ENCODE measurements at places on chromosomes 6 and 20.

- no peak for DNase-seq
These were observed 18.8 kb downstream of the SCAF8 start for GRCh38 chr6:154752022-154752421.

GRCh38 chr20:62291251-62292066, 11.3 kb upstream of the ADRM1 start:
- DNase-seq, result no peak

GRCh38 chr6:1135726-1136414, 176.0 kb upstream of the FOXQ1 start:
- no peak for DNase-seq

- DNase-seq, result no peak
These were observed 228.9 kb downstream of the HIVEP2 start for GRCh38 chr6:142716097-142716496.

DNA sequence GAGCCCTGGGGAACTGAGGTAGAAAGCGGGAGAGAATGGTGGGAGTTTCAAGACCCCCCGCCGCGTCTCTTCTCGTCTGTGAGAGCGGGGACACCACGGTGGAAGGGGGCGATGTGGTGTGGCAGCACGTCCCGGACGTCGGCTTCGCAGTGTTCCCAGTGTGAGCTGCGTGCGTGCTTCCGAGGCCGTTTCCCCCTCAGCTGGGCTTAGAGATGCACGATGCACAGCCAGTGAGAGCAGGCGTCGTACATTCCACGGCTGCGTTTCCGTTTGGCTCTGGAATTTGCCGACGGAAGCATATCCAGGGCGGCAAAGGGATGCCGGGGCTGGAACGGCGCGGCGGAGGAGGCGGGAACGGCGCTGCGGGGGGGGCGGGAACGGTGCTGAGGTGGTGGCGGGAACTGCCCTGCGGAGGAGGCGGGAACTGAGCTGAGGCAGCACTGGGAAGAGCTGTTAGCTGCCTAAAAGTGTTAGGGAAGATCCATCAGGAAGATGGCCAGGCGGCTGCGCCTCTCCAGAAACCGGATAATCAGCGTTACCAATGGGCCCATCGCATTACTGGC, 37.7 kb downstream of the KIF25 start:
- DNase-seq, result peak; percentile 71

DNA sequence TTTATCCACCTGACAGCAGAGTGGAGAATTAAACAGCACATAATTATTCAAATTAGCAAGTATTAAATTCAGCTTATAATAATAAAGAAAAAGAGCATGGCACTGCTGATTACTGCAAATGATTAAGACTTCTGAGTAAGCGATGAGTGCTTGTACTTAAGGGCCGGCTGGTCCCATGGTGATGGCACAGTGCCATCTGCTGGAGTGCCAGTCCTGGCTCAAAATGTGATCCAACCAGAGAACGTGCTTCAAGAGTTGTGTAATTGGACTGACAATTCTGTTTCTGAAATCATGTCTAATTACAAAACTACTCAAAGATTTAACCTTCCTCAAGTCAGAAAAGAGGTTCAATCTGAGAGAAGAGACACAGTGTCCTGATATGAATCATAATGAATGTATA, 181.6 kb upstream of the RGS17 start:
- DNase-seq, result peak; percentile 62

- DNase-seq, result no peak
These were observed 31.2 kb downstream of the RREB1 start for GRCh38 chr6:7138921-7139358.

DNA sequence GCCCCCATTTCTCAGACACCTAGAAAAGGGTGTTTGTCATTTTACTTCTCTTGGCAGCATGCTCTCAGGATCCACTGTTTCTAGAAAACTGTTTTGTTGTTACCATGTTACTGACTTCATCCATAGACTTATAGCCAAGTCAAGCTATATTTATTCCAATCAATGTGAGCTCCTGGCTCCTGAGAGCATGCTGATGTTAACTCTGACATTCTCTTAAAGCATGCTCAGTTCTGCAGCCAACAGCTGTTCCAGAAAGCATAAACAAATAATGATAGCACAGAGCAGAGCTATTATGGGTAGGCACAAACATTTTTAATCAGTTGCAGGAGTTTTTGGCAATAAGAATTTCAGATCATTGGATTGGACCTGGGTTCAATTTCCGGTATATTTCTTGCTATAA, 92.4 kb upstream of the CEP85L start:
- no peak for DNase-seq

GRCh38 chr6:85273870-85274269, 176.0 kb upstream of the NT5E start:
- no peak for DNase-seq

- no peak for DNase-seq
These were observed 94.5 kb downstream of the MAP3K7 start for GRCh38 chr6:90492369-90492768.

GRCh38 chr6:53692172-53692571, 26.6 kb upstream of the KLHL31 start:
- DNase-seq, result no peak

GRCh38 chr6:162941128-162941527, 213.4 kb downstream of the PACRG start:
- no peak for DNase-seq

- DNase-seq, result no peak
These were observed 860.8 kb upstream of the MAP3K7 start for GRCh38 chr6:91447530-91448254.

- DNase-seq, result no peak
These were observed 39.7 kb upstream of the COL10A1 start for GRCh38 chr6:116165596-116165995.

DNA sequence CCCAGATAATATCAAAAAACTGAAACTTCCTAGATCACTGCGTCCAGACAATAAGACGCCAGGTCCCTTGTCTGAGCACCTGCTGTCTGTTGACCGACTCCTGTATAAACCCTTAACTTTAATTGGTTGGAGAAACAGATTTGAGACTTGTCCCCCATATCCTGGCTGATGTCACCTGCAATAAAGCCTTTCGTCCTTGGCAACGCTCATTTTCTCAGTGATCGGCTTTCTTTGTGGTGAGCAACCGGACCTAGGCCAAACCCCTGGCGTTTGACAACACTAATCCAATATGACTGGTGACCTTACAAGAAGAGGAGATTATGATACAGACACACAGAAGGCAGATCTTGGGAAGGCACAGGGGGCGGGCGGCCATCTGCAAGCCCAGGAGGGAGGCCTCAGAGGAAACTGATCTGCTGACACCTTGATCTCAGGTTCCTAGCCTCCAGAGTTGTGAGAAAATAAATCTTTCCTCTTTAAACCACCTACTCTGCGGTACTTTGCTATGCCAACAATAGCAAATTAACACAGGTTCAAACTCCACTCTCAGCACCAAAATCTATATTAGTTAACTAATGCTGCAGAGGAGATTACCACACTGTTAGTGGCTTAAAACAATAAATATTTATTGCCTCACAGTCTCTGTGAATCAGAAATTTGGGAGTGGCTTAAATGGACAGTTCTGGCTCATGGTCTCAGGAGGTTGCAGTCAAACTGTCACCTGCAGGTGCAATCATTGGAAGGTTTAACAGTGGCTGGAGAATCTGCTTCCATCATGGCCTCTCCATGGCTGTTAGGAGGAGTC, 178.7 kb downstream of the OTOR start:
- no peak for DNase-seq

DNA sequence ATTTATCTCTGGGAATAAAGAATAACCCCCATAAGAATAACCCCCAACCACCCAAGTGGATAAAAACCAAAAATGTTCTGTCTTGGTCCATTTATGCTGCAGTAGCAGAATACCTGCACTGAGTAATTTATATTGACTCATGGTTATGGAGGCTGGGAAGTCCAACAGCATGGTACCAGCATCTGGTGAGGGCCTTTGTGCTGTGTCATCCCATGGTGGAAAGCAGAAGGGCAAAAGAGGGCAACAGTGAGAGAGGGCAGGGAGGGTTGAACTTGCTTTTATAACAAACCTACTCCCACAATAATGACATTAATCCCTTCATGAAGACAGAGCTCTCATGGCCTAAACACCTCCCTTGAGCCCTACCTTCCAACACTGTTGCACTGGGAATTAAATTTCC, 133.7 kb downstream of the ERMARD start:
- DNase-seq, result no peak

DNA sequence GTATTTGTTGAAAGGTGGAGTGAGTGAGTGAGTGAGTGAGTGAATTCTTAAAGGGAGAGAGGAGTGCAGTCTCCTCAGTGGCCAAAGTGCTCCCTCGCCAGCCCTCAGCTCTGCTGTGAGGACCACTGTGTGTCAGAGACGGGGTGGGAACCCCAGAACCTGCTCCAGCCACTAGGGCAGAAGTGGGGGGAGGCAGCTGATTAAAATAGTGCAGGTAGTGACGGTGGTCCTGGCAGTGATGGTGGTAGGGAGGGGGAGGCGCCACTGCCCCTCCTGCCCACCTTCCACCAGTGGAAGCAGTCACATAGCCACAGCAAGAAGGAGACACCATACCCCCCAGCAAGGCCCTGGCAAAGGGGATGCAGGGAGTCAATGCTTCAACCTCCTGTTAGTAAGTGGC, 133.5 kb downstream of the PHACTR3 start:
- no peak for DNase-seq

DNA sequence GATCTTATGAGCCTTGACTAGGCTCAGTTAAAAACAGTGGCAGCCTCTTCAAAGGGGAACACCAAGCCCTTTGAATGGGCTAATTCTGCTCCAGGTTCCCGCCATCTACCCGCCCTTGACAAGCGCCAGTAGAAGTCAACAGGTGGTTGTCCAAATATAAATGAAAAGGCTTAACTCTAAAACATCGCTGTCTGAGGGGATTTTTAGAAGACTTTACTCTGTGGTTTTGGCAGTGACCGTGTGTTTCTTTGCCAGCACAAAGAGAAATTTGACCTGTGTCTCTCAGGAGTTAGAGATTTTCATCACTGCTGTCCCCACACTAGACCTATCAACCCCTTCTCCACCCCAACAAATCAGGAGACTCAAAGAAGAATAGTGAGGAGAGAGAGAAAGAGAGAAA, 19.8 kb upstream of the SIM1 start:
- no peak for DNase-seq

- DNase-seq, result no peak
These were observed 525 bp upstream of the MAK start for GRCh38 chr6:10838794-10839333.

DNA sequence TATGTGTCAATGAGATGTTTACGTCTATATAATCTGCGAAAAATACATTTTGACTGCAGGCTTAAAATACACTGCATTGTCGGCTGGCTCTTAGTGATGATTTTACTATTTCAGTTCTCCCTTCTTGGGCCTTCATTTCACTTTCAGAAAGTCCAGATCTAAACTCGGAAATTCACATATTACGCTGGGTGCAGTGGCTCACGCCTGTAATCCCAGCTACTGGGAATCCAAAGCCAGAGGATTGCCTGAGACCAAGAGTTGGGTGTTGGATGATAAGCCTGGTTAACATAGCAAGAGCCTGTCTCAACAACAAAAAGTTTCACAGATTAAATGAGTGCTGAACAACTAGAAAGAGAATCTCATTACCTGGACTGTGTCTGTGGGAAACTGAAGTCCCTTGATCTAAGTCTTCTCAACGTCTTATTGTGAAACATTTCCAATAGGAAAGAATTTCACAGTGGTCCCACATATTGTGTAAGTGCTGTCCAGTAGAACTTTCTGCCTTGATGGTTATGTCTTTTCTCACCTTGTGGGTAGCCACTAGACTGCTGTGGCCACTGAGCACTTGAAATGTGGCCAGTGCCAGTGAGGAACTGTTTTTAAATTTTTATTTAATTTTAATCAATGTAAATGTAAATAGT, 1.9 kb downstream of the GINM1 start:
- DNase-seq, result no peak

DNA sequence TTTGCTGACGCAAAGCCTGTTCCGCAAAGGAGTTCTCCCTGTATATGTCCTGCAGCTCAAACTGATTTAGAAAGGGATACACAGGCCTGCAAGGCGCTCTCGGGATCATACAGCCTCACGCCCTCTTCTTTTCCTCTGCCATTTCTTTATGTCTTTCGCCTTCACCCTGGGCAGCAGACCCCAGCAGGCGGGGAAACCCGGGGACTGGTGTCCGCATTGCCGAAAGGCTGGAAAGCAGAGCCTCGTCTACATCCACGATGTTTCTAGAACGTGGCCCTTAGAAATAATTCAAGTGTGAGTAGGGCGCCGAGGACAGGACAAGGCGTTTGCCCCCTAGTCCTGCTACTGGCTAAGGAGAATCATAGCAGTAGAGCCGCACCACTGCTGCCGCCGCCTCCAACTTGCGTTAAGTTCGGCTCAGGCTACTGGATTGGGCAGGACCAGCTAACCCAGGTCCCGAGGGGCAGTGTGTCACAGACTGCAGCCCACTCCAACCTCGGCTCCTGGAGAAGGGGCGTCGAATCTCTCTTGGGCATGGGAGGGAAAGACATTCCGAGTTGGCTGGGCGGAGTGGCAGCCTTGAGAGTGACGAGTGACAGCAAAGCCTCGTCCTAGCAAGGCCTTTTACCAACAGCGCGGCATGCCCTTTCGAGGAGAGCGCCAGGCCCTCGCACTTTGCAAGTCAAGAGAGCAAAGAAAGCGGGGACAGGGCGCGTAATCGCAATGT, 2.6 kb upstream of the TBX18 start:
- no peak for DNase-seq

DNA sequence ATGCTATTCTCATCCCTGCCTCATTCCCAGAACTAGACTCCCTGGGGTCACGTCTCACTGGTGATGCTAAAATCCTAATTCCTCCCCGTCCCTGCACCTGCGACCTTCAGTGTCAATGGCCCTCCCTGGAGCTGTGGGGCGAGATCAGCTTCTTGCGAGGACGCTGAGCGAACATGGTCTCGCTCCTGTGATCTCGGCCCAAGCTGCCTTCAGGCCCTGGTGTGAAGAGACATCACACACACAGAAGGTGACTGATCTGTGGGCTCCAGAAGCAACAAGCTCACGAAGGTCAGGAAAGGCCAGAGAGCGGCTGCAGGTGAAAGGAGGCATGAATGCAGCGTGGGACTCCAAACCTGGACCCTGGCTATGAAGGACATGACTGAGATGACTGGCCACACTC, 139.5 kb upstream of the CST7 start:
- DNase-seq, result peak; percentile 2

DNA sequence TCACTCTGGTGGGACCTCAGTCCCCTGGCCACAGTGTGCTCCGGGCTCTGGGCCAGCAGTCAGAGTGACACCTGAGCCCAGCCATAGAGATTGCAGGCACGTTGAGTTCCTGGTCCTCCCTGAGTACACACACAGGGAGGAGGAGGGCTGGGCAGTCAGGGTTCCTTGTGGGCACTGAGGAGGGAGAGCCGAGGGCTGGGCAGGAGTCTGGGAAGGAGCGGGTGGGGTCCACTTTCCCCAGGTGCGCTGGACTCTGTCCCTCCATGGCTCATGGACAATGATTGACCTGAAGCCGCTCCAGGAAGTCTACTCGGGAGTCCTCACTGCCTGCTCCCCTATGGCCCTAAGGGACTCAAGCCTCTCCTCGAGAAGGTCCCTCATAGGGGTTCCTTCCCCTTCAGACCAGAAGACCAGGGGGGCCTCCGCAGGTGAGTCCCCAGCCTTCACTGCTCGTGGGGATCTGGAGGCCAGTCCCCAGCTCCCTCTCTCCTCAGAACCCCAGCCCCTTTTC, 1.1 kb downstream of the SLC44A4 start:
- DNase-seq, result peak; percentile 20

Data from Right ventricle myocardium inferior (tissue), 1 donor.